ENCODE measurements at places on chromosomes 5 and 9.

DNA sequence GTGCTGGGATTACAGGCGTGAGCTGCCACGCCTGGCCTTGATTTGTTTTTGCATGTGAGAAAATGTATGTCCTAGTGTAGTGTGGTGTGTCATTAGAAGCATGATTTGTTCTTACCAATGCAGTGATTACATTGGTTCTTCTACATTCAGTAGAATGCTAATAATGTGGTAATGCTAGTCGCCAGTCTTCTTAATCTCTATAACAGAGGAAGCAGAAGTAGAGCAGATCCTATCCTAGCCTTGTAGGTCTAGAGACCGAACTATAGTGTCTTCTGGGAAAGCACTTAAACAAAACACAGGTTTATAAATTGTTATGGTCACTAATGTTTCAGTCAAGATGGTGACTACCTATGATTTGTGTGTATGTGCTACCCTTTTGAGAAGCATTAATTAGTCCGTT lies 197.5 kb upstream of the DMRT1 start:
- DNase-seq = no peak

DNA sequence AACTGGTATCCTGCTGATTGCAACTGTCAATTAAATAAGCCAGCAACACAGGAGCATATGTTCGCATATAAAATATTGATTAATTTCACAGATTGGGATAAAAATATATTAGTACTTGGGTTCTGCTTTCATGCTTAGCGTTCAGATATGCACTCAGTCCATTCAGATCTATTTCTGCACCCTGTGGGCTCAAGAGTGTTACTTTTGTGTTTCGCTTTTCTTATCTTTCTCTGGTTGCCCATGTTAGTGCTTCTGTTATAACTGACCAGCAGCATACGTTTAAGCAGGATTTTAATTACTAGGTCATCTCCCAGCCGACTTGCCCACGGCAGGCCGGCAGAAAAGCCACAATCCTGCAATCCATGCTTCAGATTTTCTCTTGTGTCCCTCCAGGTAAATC lies 289.1 kb downstream of the EBF1 start:
- no peak for DNase-seq

GRCh38 chr5:172426086-172426485 lies 28.2 kb downstream of the SH3PXD2B start:
- DNase-seq = no peak

- no peak for DNase-seq
Observed at GRCh38 chr5:31701642-31702299, 62.8 kb downstream of the PDZD2 start.

- DNase-seq = no peak
Observed at GRCh38 chr9:98215271-98215670, 22.8 kb upstream of the CORO2A start.

- DNase-seq = no peak
Observed at GRCh38 chr5:91026466-91026865, 356.7 kb downstream of the ARRDC3 start.

DNA sequence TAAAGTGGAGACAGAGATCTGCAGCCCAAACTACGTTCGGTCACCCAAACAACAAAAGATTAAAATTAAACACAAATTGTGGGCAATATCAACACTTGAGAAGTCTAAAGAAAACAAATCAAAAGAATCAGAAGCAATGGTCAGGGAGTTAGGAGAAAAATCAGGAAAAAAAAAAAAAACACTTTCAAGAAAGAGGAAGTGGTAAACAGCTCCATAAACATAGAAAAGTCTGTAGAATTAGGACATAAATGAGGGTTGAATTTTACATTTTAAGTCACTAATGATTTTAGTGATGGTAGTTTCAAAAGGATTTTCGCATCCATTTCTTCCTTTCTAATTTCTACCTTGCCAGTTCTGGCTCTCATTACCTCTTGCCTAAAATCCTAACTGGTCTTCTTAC lies 10.1 kb downstream of the RNF145 start:
- DNase-seq = no peak

DNA sequence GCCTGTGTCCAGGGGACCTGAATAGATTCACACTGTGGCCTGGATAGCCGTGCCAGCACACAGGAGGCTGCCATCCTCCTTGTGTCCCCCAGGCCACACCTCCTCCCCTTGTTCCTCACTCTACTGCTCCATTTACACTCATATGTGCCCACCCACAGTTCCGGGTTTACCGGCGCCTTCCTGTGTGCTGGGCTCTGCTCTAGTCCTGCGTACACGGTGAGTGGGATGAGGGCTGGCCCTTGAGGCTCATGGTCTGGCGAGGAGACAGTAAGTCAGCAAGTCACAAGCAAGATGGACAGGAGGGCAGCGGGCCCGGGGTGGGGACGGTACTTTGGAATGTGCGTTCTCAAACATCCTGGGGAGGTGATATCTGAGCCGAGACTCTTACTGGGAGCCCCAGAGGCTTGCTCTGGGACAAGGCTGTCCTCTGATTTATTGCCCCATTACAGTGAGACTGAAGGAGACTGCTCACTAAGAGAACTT lies 32.4 kb upstream of the NXNL2 start:
- no peak for DNase-seq

GRCh38 chr5:168132241-168132641 lies 159.2 kb upstream of the WWC1 start:
- DNase-seq = no peak

All from stimulated activated CD8-positive, alpha-beta memory T cell treated with anti-CD3 and anti-CD28 coated beads, Interleukin-7, amount 100 ng/mL, for 1 hour (primary cell).